ENCODE measurements at places on chromosomes 13 and 19.

GRCh38 chr13:95553581-95554385, 1.3 kb downstream of the CLDN10 start:
- no peak for DNase-seq

DNA sequence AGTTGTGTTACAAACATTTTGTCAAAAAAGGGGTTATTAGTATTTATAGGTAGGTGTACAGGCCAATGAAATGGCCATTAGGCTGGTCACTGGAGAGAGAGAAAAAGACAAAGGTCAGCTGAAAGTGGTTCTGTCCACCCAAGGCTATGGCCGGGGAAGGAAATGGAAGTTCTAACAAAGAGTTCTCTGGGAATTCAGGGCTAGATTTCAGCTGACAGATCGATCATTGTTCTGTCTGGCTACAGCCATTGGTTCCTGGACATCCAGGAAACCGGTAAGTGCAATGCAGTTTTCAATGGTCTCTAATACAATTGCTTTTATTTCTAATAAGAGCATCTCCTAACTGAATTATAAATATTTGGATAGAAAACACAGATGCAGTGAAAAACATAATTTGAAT, 42.5 kb downstream of the MBNL2 start:
- DNase-seq = no peak

DNA sequence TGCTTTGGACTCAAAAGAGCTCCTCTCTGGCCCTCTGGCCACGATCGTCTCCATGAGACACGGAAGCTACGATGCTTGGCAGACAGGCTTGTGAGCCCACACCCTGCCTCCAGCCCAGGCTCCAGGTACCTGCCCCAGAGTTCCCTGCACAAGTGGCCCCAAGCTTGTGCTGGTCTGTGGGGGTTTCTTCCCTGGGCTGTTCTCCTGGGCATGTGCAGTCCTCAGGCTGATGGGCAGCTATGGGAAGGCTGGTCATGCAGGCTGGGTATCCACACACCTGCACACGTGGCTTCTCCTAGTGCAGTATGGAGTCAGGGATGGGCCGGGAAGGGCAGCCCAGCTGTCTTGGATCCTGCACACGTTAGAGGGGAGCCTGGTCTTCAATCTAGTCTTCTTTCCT, 43.1 kb downstream of the TEX29 start:
- DNase-seq = no peak

GRCh38 chr13:64007339-64007738, 2591.7 kb upstream of the PCDH20 start:
- DNase-seq = no peak

- no peak for DNase-seq
Measured at GRCh38 chr13:110565296-110565695, 3.8 kb upstream of the RAB20 start.

- DNase-seq = no peak
Measured at GRCh38 chr13:66565279-66565678, 664.9 kb downstream of the PCDH9 start.

DNA sequence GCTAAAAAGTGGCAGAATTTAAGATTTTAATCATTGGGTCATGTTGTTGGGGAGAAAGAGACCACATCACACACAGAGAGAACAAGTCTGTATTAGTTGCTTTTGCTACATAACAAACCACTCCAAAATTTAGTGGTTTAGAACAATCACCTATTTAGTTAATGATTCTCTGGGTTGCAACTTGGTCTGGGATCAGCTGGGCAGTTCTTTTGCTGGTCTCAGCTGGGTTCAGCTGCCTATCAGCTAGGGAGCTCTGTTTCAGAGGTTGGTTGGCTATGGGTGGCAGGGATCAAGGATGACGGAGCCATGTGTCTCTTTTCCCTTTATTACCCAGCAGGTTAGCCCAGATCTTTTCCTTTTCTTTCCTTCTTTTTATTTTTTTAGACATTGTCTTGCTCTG, 8.9 kb downstream of the PINLYP start:
- no peak for DNase-seq

- no peak for DNase-seq
Measured at GRCh38 chr19:33251526-33252090, 26.0 kb upstream of the SLC7A10 start.

GRCh38 chr19:4575267-4576015, 16.0 kb upstream of the SEMA6B start:
- no peak for DNase-seq

- no peak for DNase-seq
Measured at GRCh38 chr19:58395220-58395978, at the start of gene RNF225. TSS of gene RNF225 (plus strand) at chr19:58395656. CDS start at chr19:58396090, 434 bp downstream.

GRCh38 chr13:26660185-26660584, 100.4 kb downstream of the GPR12 start:
- DNase-seq = no peak

DNA sequence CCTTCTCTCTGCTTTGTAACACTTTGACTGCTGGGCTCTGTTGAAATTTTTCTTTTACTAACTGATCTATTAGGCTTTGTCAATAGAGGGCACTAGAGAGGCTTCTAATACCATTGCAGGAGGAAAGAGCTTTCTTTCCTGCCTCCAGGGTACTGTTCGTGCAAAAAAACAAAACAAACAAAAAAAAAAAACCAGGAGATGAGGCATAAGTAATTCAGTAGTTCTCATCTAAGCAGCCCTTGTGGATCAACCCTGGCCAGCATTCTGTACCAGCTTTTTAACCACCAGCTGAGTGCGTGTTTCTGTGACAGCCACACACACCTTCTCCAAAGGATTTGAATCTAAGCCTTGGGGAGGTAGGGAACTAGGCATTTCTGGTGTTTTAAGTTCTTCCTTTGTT, 1707.6 kb upstream of the SLC10A2 start:
- DNase-seq = no peak

DNA sequence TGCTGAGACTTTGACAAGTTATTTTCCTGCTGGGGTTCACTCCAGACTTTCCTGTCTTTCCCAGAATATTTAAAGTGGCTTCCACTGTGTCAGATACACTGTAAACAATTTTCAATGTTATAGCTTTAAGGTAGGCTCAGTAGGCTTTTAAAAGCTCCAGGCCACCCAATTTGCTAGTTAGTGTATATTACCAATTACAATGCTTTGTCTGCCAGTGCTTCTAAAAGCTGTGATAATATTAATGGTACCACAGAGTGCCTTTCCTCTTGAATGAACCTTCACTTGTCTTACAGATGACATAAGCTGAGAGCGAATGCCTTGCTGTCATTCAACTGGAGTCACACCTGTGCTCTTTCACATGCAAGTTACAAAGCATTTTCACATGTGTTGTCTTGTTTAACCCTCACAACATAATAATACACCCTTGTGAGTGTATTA, 239.7 kb upstream of the HTR2A start:
- no peak for DNase-seq

DNA sequence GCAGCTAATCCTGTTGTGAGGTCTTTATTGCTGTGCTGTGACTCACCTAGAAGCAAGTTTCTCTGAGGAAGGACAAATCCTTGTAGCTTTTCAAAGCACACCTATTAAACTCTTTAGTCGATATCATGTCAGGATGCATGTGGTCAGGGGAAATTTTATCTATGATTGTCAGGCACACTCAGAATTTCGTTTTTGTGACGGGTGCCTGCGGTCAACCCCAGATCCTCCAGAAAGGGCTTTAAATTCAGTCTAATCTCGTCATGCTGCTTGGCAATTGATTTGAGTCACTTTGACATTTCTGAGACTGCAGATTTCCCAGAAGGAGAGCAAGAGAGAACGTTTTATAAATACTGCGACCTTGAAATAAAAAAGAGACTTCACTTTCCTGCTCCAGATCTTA, 316.9 kb downstream of the FGF9 start:
- DNase-seq = no peak
